Central memory CD8-positive, alpha-beta T cell (primary cell): ENCODE measurements at places on chromosomes 13 and 19.

- no peak for DNase-seq
Measured at GRCh38 chr19:23402388-23402787, 7.1 kb upstream of the ZNF91 start.

- DNase-seq, result no peak
Measured at GRCh38 chr13:80889829-80890228, 548.9 kb upstream of the SPRY2 start.

GRCh38 chr19:53908106-53908934 lies 758 bp upstream of the CACNG7 start:
- DNase-seq, result no peak

DNA sequence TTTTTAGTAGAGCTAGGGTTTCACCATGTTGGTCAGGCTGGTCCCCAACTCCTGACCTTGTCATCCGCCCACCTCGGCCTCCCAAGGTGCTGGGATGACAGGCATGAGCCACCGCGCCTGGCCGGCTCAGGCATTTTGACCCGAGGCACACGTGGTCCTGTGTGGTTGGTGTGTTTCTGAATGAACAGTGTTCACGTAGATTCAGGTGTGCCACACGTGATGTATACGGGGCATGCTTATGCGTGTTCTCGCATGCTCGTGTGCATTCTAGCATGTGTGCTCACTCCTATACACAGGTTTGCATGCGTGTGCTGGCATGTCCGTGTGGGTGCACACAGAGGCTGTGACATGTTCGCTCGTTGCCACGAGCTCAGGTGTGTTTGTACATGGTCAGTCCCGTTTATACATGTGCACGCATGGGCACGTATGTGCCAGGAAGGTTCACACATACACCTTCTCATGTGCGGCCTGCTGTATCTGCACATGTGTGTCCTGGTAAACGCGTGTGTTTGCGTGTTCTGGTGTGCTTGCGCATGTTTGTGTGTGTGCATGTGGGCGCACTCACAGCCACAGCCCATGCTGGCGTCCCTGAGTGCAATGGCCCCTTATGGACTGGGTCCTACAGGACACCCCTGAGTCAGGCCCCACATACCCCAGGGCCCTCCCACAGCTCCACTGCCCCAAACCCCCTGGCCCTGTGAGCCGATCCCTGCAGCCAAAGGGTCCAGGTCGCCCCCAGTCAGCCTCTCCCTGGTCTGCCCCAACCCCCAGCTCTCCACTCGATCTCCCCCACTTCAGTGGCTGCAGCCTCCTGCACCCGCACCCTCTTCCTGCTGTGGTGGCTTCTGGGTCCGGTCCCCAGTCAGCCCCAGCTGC lies 20.6 kb upstream of the TCF3 start:
- no peak for DNase-seq

DNA sequence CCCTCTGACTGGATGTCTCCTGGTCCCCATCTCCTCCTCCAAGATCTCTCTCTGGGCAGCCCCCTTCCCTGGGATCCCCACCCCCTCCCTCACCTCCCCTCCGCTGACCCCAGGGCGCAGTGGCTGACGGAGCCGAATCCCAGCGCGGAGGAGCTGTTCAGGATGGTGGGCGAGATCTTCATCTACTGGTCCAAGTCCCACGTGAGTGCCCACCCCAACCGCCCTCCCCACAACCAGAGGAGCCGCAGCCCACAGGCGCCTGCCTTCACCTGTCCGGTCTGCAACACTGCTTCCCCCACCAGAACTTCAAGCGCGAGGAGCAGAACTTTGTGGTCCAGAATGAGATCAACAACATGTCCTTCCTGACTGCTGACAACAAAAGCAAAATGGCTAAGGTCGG lies 89.4 kb downstream of the RYR1 start:
- DNase-seq, result no peak

DNA sequence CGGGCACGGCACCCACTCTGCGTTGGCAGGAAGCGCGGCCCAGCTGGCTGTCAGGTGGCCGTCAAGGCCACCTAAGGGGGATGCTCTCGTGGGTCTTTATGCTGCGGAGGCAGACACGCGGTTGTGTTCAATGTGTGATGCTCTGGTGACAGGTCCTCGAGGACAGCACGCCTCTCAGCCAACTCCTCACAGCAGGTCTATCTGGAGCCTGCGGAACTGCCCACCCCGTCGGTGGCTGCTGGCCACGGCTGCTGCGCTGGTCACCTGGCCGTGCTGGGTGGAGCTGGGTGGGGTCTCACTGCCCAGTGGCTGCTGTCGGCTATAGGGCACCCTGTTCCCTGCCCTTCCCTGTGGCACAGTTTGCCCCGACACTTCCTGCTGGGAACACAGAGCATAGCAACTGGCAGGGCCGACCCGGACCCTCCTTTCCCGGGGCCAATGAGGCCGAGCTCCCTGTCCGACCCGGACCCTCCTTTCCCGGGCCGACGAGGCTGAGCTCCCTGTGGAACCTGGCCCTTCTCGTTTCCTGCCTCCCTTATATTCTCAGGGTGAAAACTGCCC lies 14.3 kb upstream of the F7 start:
- DNase-seq, result no peak

GRCh38 chr13:100234524-100235136 lies 145.7 kb downstream of the PCCA start:
- no peak for DNase-seq

GRCh38 chr13:108087810-108088209 lies 127.5 kb downstream of the LIG4 start:
- no peak for DNase-seq

DNA sequence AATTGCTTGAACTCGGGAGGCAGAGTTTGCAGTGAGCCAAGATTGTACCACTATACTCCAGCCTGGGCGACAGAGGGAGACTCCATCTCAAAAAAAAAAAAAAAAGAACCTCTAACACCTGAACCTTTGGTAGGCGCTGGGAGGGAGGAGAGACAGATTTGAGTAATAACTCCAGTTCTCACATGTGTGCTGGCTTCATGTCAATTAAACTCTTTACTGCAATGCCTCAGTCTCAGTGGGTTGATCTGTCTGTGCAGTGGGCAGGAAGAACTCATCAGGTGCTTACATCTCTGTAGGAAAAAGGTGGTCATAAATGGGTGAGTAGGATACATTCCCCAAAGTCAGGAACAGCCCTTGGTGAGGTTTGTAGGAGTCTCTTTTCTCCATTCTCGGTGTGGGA lies 85.1 kb upstream of the ABCC4 start:
- DNase-seq, result no peak

- DNase-seq, result no peak
Measured at GRCh38 chr13:113591750-113592149, 7.2 kb downstream of the TFDP1 start.

- DNase-seq, result no peak
Measured at GRCh38 chr19:7242601-7243258, 51.5 kb downstream of the INSR start.

DNA sequence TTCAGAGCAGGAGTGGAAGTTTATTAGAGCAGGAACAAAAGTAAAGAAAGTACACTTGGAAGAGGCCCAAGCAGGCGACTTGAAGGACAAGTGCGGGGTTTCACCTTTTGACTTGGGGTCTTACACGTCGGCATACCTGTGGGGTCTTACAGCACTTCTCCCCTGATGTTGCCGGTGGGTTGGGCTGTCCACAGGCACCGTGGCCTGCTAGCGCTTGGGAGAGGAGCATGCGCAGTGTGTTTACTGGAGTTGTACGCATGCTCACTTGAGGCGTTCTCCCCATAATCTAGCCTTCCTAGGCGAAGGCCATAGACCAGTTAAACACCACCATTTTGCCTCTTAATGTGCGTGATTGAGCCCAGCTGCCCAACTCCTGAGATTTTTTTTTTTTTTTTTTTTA lies 25.0 kb upstream of the PLEKHF1 start:
- no peak for DNase-seq

- no peak for DNase-seq
Measured at GRCh38 chr19:48530770-48531169, 19.1 kb upstream of the LMTK3 start.

GRCh38 chr13:73258406-73258805 lies 199.6 kb downstream of the KLF5 start:
- DNase-seq, result no peak

DNA sequence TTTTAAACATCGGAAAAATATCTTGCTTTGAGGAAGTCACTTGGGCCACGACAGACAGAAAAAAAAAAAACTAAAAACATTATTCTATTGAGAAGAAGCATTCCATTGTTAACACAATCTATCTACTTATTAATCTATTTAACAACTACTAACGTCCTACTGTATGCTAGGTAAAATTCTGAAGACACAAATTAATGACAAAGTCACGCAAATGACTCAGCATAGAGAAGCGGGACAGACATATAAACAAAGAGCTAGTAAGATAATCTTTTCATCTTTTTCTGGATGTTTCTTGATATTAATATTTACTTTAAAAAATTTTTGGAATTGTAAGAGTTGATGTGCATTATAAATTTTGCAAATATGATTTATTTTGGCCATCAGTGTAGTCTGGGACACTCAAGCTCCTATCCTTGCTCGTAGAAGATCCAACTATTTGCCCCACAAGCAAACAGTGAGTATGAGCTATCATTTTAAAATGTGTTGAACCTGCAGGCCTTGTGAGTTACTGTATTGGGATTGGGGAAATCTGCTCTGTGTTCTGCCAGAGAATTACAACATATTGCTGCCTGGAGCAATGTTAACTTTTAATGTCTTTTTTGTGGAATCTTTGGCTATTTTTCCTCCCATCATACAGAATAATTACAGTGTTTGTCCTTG lies 109.1 kb downstream of the PCDH9 start:
- no peak for DNase-seq

- no peak for DNase-seq
Measured at GRCh38 chr19:961866-962620, 22.1 kb upstream of the WDR18 start.

- DNase-seq, result peak; percentile 76
Measured at GRCh38 chr19:52993342-52994178, 20.2 kb upstream of the ERVV-1 start.

DNA sequence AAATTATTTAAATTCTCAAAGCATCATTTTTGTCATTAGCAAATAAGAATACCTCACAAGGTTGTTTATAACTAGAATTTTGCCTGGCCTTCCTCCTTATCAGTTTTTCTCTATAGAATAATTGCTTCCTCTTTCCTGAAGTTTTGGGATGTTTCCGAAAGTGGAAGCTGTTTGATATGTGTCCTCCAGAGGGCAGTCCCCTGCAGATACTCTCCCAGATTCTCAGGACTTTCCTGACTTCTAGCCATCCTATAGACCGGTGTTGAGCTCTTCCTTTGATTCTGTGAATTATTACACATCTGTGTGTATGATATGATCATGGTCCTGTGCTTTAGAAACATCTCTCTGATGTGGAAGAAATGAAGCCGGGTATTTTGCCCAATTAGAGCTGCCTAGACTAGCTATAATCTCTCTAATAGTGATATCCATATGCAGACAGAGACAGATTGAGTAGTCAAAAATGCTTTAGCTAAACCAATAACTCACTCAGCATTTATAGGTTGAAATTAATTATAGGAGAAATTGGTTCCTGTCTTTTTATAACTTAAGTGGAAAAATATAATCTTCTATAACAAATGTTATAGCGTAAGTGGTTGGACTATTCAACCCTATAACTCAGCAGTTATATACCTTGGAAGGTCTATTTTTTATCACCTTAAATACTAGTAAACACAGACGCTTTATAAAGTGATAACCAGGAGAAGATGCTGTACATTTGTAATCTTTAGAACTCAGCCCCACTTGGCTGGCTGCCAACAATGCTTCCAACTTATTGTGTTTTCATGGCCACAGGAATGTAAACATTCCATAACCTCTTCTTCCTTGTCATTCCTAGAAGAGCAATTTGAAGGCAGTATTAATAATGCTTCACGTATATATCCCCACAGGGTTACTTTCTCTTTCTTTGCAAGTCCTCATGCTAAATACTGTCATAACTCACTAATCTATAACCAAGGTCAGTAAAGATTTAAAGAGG lies 201.0 kb upstream of the RXFP2 start:
- DNase-seq, result no peak
